Daoy (cell line): ENCODE measurements at places on chromosomes 4 and X. TPM values are rescaled to one million over a fixed set of nuclear protein-coding genes. Genes with fewer than 3 reads are reported as not detected.

TIGD2 gene
- 3.2 and 5.0 TPM in 2 replicates for total RNA-seq

TLR8 gene
- not detected in 2 replicates for total RNA-seq

CITED1 gene
- 1.1 and 3.1 TPM in 2 replicates for total RNA-seq

TMPRSS11D gene
- not detected in 2 replicates for total RNA-seq

NDST4 gene
- not detected in 2 replicates for total RNA-seq

SUPT20HL1 gene
- not detected in 2 replicates for total RNA-seq

CSAG3 gene
- 0.21 and 2.2 TPM in 2 replicates for total RNA-seq

VEGFC gene
- 6.1 and 11.0 TPM in 2 replicates for total RNA-seq

EXOSC9 gene
- total RNA-seq: 71.6 and 73.5 TPM in 2 replicates

ADRA2C gene
- 0.45 and 1.1 TPM in 2 replicates for total RNA-seq

USP17L22 gene
- total RNA-seq: not detected in 2 replicates

ABCG2 gene
- total RNA-seq: 3.1 and 3.9 TPM in 2 replicates

SYNPO2 gene
- 0.11 and 0.86 TPM in 2 replicates for total RNA-seq

XAGE5 gene
- total RNA-seq: not detected in 2 replicates

MAP7D2 gene
- total RNA-seq: 1.7 and 3.7 TPM in 2 replicates

ZCCHC18 gene
- 0.39 and 1.1 TPM in 2 replicates for total RNA-seq

KIF4A gene
- total RNA-seq: 53.5 and 59.6 TPM in 2 replicates

TMEM156 gene
- 19.3 and 33.7 TPM in 2 replicates for total RNA-seq

HPGDS gene
- not detected in 2 replicates for total RNA-seq

AGA gene
- 12.4 and 17.0 TPM in 2 replicates for total RNA-seq

ETDB gene
- not detected in 2 replicates for total RNA-seq

SGMS2 gene
- 19.6 and 22.3 TPM in 2 replicates for total RNA-seq

MAGED4 gene
- total RNA-seq: 25.5 and 42.3 TPM in 2 replicates

UGT2B11 gene
- not detected in 2 replicates for total RNA-seq

RRH gene
- not detected in 2 replicates for total RNA-seq

VGLL1 gene
- not detected in 2 replicates for total RNA-seq

C4orf36 gene
- 0.40 and 4.1 TPM in 2 replicates for total RNA-seq

DUSP21 gene
- total RNA-seq: not detected in 2 replicates

GPR50 gene
- not detected in 2 replicates for total RNA-seq

TLL1 gene
- not detected in 2 replicates for total RNA-seq

REPS2 gene
- total RNA-seq: 0.97 and 5.6 TPM in 2 replicates

MID2 gene
- total RNA-seq: 3.4 and 7.3 TPM in 2 replicates

PAGE5 gene
- 326 and 338 TPM in 2 replicates for total RNA-seq

SLC39A8 gene
- 15.6 and 18.7 TPM in 2 replicates for total RNA-seq

BGN gene
- total RNA-seq: 3.7 and 5.7 TPM in 2 replicates

MRFAP1L1 gene
- 92.5 and 151 TPM in 2 replicates for total RNA-seq

SMIM10 gene
- 2.7 and 3.1 TPM in 2 replicates for total RNA-seq

WDR44 gene
- total RNA-seq: 10.1 and 12.4 TPM in 2 replicates

NOP14 gene
- total RNA-seq: 21.5 and 25.4 TPM in 2 replicates

NELFA gene
- total RNA-seq: 22.9 and 27.4 TPM in 2 replicates

RS1 gene
- total RNA-seq: not detected in 2 replicates

DMD gene
- total RNA-seq: 14.1 and 24.0 TPM in 2 replicates

MGARP gene
- 2.0 TPM in 1 of 2 replicates, not detected in the other for total RNA-seq

TMEM128 gene
- total RNA-seq: 19.3 and 19.4 TPM in 2 replicates

RPGR gene
- total RNA-seq: 15.6 and 18.9 TPM in 2 replicates

WNK3 gene
- 3.6 and 4.0 TPM in 2 replicates for total RNA-seq

NPY2R gene
- not detected in 2 replicates for total RNA-seq

ATP8A1 gene
- total RNA-seq: 0.98 and 1.7 TPM in 2 replicates

SSX2B gene
- total RNA-seq: 1.5 and 2.6 TPM in 2 replicates
